H1 (cell line): ENCODE measurements at places on chromosomes 11 and 22. TPM values are rescaled to one million over a fixed set of nuclear protein-coding genes. Genes with fewer than 3 reads are reported as not detected.

Gene BTG4
- total RNA-seq: not detected in 2 replicates

Gene DGCR6
- total RNA-seq: 0.82 and 0.96 TPM in 2 replicates

Gene APOA5
- total RNA-seq: 0.15 and 0.21 TPM in 2 replicates

Gene NUDT8
- 8.3 and 8.9 TPM in 2 replicates for total RNA-seq

Gene MYEOV
- 0.67 and 0.86 TPM in 2 replicates for total RNA-seq

Gene ESAM
- 0.17 TPM in 1 of 2 replicates, not detected in the other for total RNA-seq

Gene MCM5
- total RNA-seq: 297 and 305 TPM in 2 replicates

Gene POTEH
- total RNA-seq: not detected in 2 replicates

Gene OR51T1
- total RNA-seq: not detected in 2 replicates

Gene GRM5
- total RNA-seq: 0.25 and 0.43 TPM in 2 replicates

Gene TRIM66
- 3.0 and 3.1 TPM in 2 replicates for total RNA-seq

Gene GRIA4
- total RNA-seq: 18.8 and 21.8 TPM in 2 replicates

Gene OR52H1
- not detected in 2 replicates for total RNA-seq

Gene DDTL
- total RNA-seq: 1.7 and 2.1 TPM in 2 replicates

Gene ISX
- not detected in 2 replicates for total RNA-seq

Gene GLYATL1
- 10.7 and 11.5 TPM in 2 replicates for total RNA-seq

Gene OOSP2
- not detected in 2 replicates for total RNA-seq

- H3K4me3 ChIP-seq: no peak overlapping the region
- no peaks in the 10 kb centered on the region for H3K27me3 ChIP-seq
- H3K4me1 ChIP-seq: no peaks in the 10 kb centered on the region
- no peak overlapping the region for H3K27ac ChIP-seq
- 0 out of 2 replicates have a peak, but pooled peaks cover 2% of the 10 kb centered on the region for H3K36me3 ChIP-seq
Measured at GRCh38 chr11:46402957-46403902, 11.7 kb upstream of the CHRM4 start.

DNA sequence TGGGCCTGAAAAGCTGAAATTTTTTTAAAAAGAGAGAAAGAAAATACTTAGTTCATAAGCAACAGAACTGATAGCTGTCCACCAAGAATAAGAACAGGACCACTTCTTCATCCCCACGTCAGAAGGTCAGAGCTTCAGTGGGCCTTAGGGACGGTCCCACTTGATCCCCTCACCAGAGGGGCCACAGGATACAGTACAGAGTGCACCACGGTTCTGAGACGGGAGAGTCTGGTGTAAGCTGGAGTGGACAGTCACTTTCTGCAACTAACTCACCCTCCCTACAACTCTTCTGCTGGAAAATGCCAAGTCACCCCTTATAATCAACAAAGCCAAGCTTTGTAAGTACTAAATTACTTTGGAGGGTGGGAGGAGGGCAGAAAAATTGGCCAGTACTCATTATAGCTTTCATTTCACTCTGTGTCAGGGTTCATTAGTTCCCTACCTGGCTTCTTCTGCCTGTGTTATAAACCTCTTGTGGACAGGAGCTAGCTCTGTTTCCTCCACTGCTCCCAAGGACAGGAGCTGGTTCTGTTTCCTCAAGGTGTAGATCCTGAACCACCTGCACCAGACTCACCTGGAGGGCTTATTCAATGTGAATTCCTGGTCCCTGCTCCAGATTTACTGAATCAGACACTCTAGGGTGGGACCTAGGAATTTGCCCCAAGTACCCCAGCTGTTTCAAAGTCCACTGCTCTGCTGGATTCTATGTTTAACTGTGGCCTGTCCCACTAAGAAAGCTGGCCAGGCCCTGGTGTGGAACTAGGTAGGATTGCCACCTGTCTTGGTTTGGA is 39.6 kb downstream of the SCGB1A1 start:
- H3K4me3 ChIP-seq: no peak overlapping the region
- H3K27me3 ChIP-seq: no peaks in the 10 kb centered on the region
- no peaks in the 10 kb centered on the region for H3K4me1 ChIP-seq
- H3K27ac ChIP-seq: no peak overlapping the region

DNA sequence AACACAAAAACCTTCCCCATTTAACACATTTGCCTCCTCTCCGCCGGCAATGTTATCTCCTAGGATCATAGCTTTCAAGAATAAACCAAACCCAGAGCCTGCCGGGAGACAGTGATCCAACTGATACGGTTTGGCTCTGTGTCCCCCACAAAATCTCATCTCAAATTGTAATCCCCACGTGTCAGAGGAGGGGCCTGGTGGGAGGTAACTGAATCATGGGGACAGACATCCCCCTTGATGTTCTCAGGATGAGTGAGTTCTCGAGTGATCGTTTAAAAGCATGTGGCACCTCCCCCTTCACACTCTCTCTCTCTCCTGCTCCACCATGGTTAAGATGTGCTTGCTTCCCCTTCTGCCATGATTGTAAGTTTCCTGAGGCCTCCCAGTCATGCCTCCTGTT is 33.3 kb downstream of the RBFOX2 start:
- H3K36me3 ChIP-seq: no peaks in the 10 kb centered on the region; the same call in 1 of the 2 replicates
- H3K4me3 ChIP-seq: no peak overlapping the region
- H3K4me1 ChIP-seq: no peaks in the 10 kb centered on the region
- no peak for DNase-seq

- no peak overlapping the region for H3K4me3 ChIP-seq
- H3K27me3 ChIP-seq: no peaks in the 10 kb centered on the region
- no peak for DNase-seq
- H3K36me3 ChIP-seq: no peaks in the 10 kb centered on the region
- no peaks in the 10 kb centered on the region for H3K4me1 ChIP-seq
Measured at GRCh38 chr11:17400048-17400775, 11.8 kb upstream of the KCNJ11 start.

DNA sequence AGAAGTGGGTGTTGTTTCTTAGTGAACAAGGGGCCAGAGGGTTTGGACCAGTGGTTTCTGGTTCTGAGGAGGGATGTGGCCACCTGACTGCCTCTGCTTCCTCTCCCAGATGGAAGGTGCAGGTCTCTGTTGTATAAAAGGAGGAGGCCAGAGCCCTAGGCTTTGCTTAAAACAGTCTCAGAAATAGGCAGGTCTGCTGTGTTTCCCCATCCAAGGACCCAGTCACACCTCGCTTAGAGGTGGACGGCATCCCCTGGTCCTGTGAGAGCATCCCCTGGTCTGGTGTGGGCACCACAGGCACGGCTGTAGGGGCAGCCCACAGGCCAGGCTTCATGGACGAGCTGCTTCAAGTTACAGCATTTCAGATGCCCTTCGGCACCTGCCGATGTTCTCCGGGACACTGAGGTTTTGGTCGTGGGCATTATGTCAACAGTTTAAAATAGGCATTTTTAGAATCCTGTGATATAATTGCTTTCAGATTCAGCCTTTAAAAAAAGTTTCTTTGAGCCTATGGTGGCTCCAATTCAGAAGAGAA is 45.7 kb upstream of the SHANK2 start:
- H3K4me3 ChIP-seq: no peak overlapping the region
- H3K36me3 ChIP-seq: no peaks in the 10 kb centered on the region
- no peak for DNase-seq
- no peak overlapping the region for H3K27ac ChIP-seq
- H3K27me3 ChIP-seq: no peaks in the 10 kb centered on the region

GRCh38 chr11:46679241-46680163 is 20.9 kb downstream of the ARHGAP1 start:
- H3K27me3 ChIP-seq: no peaks in the 10 kb centered on the region
- H3K4me1 ChIP-seq: peaks cover 9% of the 10 kb centered on the region; the same call in 1 of the 2 replicates
- no peak for DNase-seq
- H3K36me3 ChIP-seq: peaks cover 11% of the 10 kb centered on the region

GRCh38 chr11:43952401-43953342 is 10.2 kb downstream of the C11orf96 start:
- no peaks in the 10 kb centered on the region for H3K36me3 ChIP-seq
- DNase-seq: no peak
- H3K27me3 ChIP-seq: no peaks in the 10 kb centered on the region
- no peak overlapping the region for H3K4me3 ChIP-seq
- H3K4me1 ChIP-seq: peaks cover 24% of the 10 kb centered on the region

DNA sequence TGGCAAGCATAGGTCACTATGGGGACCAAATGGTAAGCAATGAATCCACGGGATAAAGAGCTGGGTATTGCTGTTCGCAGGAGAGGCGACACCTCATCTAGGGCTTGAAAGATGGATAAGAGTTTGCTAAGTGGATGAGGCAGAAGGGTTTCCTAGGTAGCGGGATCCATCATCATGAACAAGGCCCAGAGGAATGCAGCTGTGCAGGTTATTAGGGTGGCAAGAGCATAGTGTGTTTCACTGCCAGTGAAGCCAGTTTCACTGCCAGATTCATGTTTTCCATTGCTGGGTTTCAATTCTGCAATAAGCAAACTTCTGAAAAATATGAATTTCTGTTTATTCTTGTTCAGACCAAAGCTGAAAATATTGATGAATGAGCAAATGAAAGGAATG is 27.2 kb downstream of the WEE1 start:
- H3K27ac ChIP-seq: no peak overlapping the region
- H3K4me3 ChIP-seq: no peak overlapping the region
- H3K27me3 ChIP-seq: no peaks in the 10 kb centered on the region
- H3K36me3 ChIP-seq: no peaks in the 10 kb centered on the region

DNA sequence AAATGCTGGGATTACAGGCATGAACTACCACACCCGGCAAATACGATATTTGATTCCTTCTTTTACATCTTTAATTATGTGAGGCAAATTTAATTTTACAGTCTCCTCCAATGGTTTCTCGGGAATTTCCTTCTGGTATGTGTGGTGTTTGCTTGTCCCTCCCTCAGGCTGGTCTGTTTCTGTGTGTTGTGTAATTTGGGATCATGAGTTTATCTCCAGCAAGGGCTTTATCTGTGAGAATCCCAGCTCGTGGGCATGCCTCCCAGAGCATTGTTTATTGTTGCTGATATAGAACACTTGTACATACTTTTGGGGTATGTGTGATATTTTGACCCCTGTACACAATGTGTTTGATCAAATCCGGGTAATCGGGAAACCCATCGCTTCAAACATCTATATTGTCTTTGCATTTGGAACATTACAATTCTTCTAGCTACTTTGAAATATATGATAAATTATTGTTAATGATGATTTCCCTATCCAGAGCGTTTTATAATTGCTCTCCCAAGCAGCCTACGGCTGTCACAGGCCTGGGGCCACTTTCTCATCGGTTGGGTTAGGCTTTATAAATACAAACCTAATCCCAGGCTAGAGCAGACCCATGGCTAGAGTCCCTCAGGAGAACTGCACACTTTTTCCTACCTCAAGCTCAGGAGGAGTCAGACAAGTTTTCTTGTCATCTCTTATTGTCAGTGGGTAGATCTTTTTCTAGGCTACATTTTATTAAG is 15.0 kb upstream of the PRR5 start:
- H3K4me1 ChIP-seq: peaks cover 5% of the 10 kb centered on the region
- H3K27me3 ChIP-seq: no peaks in the 10 kb centered on the region
- H3K4me3 ChIP-seq: no peak overlapping the region
- DNase-seq: no peak

DNA sequence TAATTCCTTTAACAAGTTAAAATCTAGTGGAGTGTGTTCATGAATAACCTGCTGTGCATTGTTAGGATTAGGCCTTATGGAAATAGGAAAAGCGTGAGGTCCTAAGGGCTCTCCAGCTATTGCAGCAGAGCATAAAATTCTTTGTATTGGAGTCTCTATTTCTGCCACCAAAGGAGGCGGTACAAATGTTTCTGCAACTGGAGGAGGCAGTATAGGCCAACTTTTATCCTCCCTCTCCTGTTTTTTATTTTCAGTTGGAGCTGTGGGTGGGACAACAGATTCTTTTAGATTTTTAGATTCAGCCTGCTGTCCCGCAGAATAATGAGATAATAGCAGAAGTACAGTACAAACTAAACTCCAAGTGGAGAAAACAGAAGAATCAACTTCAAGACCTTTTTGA is 26.2 kb downstream of the OR10A6 start:
- H3K4me3 ChIP-seq: 0 out of 2 replicates have a peak overlapping the region, but pooled peaks have one; percentile 25
- H3K36me3 ChIP-seq: no peaks in the 10 kb centered on the region
- no peaks in the 10 kb centered on the region for H3K27me3 ChIP-seq
- no peak overlapping the region for H3K27ac ChIP-seq
- peaks cover 6% of the 10 kb centered on the region for H3K4me1 ChIP-seq
- no peak for DNase-seq

- H3K27ac ChIP-seq: no peak overlapping the region
- H3K4me1 ChIP-seq: no peaks in the 10 kb centered on the region
- no peaks in the 10 kb centered on the region for H3K27me3 ChIP-seq
- no peak for DNase-seq
- H3K36me3 ChIP-seq: peaks cover 94% of the 10 kb centered on the region
- no peak overlapping the region for H3K4me3 ChIP-seq
Measured at GRCh38 chr22:32396746-32397145, 15.3 kb downstream of the RTCB start.

- H3K4me1 ChIP-seq: peaks cover 6% of the 10 kb centered on the region; the same call in 1 of the 2 replicates
- H3K27me3 ChIP-seq: no peaks in the 10 kb centered on the region
- H3K4me3 ChIP-seq: no peak overlapping the region
- H3K36me3 ChIP-seq: no peaks in the 10 kb centered on the region
Measured at GRCh38 chr11:122162095-122162494, 46.1 kb upstream of the BLID start.

DNA sequence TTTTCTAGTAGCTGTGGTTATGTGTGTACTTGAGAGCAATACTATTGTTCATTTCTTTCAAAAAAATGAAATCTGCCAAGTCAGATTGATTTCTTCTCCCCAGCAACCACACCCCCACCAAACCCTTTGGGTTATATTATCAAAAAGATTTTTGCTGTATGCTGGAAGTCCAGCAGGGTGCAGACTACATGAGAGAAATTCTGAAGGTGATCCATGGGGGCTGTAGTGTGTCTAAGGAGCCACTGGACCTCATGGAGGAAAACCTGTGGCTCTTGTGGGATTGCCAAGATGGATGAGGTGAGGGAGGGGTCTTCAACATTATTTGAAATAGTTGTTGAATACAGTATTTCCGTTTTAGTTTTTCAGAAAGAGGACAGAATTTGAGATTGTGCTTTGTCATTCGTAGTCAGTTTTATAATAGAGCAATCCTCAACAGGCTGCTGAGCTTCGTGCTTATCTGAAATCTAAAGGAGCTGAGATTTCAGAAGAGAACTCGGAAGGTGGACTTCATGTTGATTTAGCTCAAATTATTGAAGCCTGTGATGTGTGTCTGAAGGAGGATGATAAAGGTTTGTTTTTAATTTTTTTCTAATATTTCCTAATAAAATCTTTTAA is 3.1 kb downstream of the EIF3M start:
- H3K27me3 ChIP-seq: no peaks in the 10 kb centered on the region
- 0 out of 2 replicates have a peak overlapping the region, but pooled peaks have one; percentile 5 for H3K4me3 ChIP-seq
- DNase-seq: no peak
- H3K36me3 ChIP-seq: peaks cover 35% of the 10 kb centered on the region
- H3K4me1 ChIP-seq: no peaks in the 10 kb centered on the region; the same call in 1 of the 2 replicates
- no peak overlapping the region for H3K27ac ChIP-seq

GRCh38 chr11:128048121-128048520 is 539.2 kb downstream of the ETS1 start:
- H3K27ac ChIP-seq: no peak overlapping the region
- no peaks in the 10 kb centered on the region for H3K36me3 ChIP-seq
- H3K27me3 ChIP-seq: no peaks in the 10 kb centered on the region
- no peak for DNase-seq
- H3K4me1 ChIP-seq: no peaks in the 10 kb centered on the region

- DNase-seq: no peak
- H3K36me3 ChIP-seq: no peaks in the 10 kb centered on the region
- peak overlapping the region; percentile 27; the same call in 1 of the 2 replicates for H3K4me3 ChIP-seq
- no peak overlapping the region for H3K27ac ChIP-seq
- no peaks in the 10 kb centered on the region for H3K27me3 ChIP-seq
Measured at GRCh38 chr11:57648801-57649735, 644 bp downstream of the YPEL4 start.

- H3K27ac ChIP-seq: no peak overlapping the region
- H3K27me3 ChIP-seq: no peaks in the 10 kb centered on the region
- no peaks in the 10 kb centered on the region for H3K4me1 ChIP-seq
- DNase-seq: no peak
Measured at GRCh38 chr11:22491555-22492225, 133.9 kb downstream of the FANCF start.

- H3K36me3 ChIP-seq: no peaks in the 10 kb centered on the region
- H3K4me1 ChIP-seq: peaks cover 6% of the 10 kb centered on the region
- H3K27me3 ChIP-seq: no peaks in the 10 kb centered on the region
- H3K4me3 ChIP-seq: no peak overlapping the region
- DNase-seq: no peak
Measured at GRCh38 chr11:35641171-35641897, 21.2 kb upstream of the TRIM44 start.
